ENCODE measurements at places on chromosomes 12 and 14.

GRCh38 chr14:39430762-39431415 is 1.3 kb downstream of the FBXO33 start:
- no peak for DNase-seq

DNA sequence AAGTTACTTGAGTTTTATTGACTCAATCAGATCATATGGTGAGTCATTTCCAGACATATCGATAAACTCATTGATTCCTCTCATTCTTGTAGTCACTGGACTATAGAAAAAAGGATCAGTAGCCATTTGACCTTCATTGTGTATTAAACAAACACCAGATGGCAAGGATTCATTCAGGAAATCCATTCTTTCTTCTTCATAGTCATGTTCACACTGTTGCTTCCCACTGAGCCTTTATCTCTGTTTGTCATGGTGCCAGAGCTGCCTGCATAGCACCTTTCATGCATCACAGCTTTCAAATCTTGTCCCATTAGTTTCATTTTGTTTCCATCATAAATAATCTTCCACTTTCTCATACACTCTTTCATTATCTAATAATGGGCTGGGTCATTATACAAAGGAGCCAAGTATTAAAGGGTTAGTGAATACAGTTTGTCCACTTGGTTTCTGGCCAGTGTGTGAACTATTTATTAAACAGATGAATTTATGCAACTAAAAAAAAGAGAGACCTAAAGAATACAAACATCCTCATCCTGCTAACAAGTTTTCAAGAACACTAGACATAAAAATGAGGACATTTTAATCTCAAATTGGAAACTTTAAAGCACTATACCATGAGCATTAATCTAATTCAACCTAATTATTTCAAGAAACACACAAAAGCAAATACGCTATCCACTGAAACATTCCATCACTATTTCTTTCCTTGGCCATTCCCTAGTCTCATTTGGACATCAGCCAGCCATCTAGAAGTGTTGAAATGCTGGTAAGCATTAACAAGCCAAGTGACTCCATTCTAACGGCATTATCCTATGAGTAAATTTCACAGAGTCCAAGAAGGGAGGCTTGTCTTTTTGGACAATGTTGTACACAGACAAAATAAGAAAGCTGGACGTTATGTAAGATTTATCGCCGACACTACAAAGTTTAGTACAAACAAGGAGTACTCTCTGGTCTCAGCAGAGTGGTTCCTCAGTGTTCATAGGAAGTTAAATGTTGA is 476.5 kb downstream of the FOXG1 start:
- no peak for DNase-seq

DNA sequence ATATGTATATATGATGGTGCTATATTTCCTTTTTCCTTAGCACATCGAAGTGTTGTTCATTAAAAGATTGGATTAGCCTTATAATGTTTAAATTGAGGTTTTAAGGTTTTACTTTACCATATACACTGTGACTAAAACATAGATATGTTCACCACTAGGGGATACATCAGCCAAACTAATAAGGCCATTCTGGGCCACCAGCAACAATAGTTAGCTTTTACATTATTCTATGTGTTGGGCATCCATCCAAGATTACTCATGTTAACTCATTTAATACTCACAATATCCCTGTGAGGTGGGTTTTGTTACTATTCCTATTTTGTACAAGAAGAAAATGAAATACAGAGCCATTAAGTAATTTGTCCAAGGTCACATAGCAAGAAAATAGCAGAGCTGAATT is 202.6 kb upstream of the AVPR1A start:
- no peak for DNase-seq

DNA sequence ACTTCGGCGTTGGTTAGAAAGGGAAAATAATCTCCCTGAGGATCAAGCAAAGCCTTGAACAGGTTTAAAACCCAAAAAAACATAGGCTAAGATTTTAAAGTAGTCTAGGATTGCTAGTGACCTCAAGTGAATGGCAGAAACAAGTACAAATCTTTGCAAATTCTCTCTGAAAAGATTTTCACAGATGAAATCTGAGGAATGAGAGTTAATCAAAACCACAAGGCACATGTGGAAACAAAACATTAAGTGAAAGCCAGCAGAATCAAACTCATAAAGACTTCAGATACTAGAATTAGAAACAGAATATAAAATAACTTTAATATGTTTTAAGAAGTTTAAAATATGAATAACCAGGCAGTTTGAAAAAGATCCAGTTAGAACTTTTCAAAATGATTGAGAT is 52.2 kb upstream of the CFL2 start:
- no peak for DNase-seq

Data from stimulated activated CD8-positive, alpha-beta memory T cell treated with anti-CD3 and anti-CD28 coated beads, Interleukin-2, amount 100 ng/mL, for 1 hour (primary cell).